GM04503 (cell line): ENCODE measurements at places on chromosomes 7 and 10.

- no peak for DNase-seq
Observed at GRCh38 chr7:39051707-39052106, 74.0 kb downstream of the POU6F2 start.

- DNase-seq, result no peak
Observed at GRCh38 chr7:67917437-67917755, 920.8 kb downstream of the TYW1 start.

- no peak for DNase-seq
Observed at GRCh38 chr7:23022258-23022769, 8.4 kb upstream of the HYCC1 start.

DNA sequence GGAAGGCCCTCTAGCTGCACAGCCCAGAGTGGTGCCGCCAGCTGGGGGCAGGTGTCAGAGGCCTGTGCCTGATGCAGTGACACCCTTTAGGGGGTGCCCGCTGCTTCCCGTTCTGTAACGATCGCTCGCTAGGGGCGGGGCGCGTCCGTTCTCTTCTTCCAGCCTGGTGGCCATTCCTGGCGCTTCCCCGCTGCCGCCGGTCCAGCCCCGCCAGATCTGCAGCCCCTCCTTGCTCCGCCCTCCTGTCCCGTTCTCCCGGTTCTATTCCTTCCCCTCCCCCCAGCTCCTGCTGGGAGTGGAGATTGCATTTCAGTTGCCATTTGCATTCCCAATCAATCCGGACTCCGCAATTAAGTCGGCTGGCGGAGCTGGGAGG lies 39.2 kb downstream of the AGAP3 start:
- no peak for DNase-seq

- DNase-seq, result no peak
Observed at GRCh38 chr7:29243910-29244655, 49.5 kb downstream of the CHN2 start.
